ENCODE measurements at places on chromosomes 2 and 18.
A peak's percentile ranks its signal among the peaks of the same experiment; 100 is the strongest.

DNA sequence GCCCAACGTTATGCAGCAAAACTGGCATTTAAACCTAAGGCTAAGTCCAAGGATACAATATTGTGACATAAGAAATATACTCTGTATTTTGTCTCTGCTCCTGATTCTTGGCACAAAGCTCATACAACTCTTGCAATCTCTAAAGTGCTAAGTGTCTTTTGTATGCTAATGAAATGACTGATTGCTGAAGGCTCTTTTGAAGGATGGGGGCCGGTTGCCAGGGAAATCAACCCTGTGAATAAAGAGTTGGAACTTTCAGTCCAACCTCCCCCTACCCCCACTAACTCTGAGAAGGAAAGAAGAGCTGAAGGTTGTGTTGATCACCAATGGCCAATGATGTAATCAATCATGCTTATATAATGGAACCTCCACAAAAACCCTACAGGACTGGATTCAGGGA, 40.3 kb downstream of the SESTD1 start:
- DNase-seq = no peak

DNA sequence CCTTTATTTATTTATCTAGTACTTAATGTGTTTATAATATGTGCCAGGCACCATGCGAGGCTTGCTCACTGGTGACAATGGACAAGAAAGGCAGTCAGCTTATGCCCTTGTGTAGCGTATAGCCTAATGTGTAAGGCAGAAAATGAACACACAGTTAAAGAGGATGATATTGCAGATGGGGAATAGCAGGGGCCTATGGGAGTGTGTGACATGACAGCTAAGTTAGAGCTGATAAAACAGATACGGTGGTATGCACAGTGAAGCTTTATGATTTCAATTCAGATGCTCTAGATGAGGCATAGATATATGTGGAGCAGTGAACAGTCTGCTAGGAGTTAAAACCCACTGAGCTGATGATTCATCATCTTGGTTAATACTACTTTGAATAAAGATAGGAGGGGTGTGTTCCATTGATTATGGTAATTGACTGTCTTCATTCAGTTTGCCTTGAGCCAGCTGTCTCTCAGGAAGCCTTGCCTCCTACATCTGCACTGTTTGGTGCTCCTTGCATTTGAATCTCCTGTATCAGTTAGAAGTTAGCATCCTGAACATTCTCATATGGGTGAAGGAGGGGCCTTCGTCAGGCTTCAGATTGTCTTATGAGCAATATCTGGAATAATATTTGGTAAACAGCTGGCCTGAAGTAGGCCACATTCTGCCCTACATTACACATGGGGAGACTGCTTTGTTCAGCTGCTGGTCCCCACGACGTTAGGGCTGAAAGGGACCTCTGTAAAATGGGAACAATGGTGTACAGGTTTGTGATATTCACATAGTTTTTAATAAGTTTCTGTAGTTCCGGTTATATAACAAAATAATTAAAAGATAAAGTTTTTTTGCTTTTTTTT, 13.2 kb downstream of the MAP4K4 start:
- DNase-seq = no peak

DNA sequence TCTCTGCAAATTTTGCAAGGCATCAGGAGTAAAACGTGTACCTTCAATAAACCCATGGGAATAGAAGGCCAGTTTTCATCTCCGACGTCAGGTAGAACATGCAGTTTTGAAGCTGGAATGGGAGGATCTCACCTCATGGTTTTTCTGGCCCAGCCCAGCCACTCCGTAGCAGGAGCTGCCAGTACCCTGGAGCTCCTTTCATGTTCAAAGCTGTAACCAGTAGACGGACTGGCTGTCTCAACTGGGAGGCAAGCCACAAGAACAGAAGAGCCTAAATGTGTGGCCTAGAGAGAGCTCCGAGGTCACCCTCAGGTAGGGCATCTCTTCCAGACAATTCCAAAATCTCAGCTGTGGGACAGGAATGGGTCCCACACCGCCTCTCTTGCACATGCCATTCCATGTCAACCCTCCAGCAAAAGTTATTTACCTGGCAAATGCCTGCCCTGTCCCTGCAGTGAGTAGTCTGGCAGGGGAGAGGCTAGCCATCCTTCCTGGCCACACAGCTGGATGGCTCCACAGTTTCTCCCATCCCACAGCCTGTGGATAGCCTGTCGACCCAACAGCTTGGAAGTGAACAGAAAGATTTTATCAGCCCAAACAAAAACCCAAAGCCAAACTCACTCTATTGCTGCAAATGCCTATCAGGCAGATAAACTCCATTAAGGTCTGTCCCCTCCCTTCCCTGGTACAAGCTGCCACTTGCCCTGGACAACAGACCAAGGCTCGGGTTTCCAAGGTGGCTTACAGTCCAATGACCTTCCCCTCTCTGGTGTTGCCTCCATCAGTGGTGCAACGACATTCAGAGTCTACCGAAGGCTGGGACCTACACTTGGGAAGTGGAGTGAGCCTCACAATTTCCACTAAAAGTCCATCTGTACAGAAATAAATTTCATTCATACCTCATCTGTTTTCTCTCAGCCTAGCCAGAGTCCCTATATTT, 27.8 kb downstream of the CRACDL start:
- DNase-seq = no peak

DNA sequence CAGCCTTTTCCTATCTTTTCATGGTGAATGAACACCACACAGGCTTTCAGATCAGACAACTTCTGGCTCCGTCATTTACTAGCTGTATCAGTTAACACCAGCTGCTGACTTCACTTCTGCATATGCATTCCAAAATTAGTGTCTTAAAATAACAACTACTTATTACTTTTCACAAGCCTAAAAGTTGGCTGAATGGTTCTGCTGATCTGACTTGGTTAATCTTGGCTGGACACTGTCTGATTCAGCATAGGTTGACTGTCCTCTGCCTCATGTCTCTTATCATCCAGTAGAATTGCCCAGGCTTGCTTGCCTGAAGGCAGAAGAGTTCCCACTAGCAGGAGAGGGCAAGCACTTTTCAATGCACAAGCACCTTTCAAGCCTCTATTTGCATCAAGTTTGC, 72.7 kb downstream of the MARCHF4 start:
- no peak for DNase-seq

GRCh38 chr2:70498054-70498453, 55.6 kb downstream of the TGFA start:
- DNase-seq = no peak

DNA sequence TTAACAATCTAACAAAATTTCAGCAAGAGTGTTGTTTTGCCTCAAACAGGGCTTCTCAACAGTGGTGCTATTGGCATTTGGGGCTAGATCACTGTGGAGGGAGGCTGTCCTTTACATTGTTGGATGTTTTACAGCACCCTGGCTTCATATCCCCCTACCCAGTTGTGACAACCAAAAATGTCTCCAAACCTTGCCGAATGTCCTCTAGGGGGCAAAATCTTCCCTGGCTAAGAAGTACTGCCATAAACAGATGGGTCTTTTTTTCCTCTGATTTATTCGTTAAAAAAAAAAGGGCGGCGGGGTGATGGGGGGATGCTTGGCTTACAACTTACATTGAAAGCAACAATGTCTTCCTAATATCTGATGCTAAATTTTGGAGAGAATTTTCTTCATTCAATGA, 207.6 kb upstream of the CCDC150 start:
- DNase-seq = no peak

- DNase-seq = peak; percentile 90
These were observed 26.5 kb upstream of the IGFBP2 start for GRCh38 chr2:216606551-216607276.

DNA sequence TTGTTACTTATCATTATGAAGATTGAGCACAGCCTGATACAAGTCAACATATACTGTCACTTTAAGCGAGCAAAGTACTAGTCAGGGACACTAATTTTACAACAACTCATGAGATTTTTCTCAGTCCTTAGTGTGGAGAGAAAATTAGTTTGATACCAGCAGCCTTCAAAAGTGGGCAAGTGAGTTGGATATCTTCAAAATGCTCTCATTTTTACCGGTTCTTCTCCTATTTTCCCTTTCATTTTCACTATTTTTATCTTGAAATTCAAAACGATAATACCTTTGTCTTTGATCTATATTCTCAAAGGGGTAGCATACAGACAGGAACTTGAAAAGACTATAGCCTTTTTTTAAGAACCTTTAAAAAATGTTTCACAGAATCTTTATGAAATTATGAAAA, 52.0 kb upstream of the UBXN4 start:
- DNase-seq = no peak

GRCh38 chr2:199485732-199486335, 28.1 kb upstream of the SATB2 start:
- peak; percentile 38 for DNase-seq

DNA sequence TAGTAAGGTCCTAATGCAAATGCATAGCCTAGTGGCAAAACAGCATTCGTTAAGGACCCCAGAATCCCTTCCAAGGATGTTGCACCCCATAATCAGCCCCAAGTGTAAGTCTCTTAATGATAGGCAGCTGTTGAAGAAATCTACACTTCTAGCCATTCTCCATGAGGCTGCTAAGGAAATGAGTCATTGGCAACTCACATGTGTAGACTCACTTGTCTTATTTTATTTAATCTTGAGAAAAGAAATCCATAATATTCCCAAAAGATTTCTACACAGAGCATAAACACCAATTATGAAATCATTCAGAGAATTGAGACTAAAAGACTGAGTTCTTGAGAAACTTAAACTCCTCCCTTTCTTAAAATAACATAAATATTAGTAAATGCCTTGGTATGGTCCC, 52.4 kb downstream of the AKAIN1 start:
- no peak for DNase-seq

Data from activated naive CD8-positive, alpha-beta T cell treated with anti-CD3 and anti-CD28 coated beads, Interleukin-2, amount 50 U/mL, for 24 hours (primary cell).